ENCODE measurements at places on chromosomes 4 and X.

- no peak for ATAC-seq
Measured at GRCh38 chr4:134627366-134627765, 425.8 kb upstream of the PABPC4L start.

GRCh38 chr4:149584722-149585121, 230.9 kb downstream of the IQCM start:
- no peak for ATAC-seq

DNA sequence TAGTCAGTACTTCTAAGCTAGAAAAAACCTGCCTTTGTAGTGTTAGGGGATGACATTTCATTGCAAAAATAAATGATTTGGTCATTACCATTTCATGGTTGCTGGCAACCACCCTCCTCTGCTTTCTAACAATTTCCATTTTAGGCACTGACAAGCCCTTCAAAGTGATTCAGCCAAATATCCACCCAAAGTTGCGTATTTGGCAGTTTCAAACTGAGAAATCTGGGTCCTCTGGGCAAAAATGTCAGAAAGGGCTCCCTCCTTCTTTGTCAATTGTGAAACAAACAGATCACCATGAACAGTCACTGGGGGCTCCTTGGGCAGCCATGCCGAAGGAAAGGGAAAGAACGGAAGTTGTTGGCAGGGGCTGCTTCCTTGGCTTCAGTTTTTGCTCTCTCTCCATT, 33.0 kb downstream of the PLAC1 start:
- ATAC-seq = no peak

- peak; percentile 95 for ATAC-seq
Measured at GRCh38 chrX:102599084-102599950, at the start of gene ARMCX5. TSS of gene ARMCX5 (plus strand) at chrX:102599515. CDS start at chrX:102602142, 2,627 bp downstream.

DNA sequence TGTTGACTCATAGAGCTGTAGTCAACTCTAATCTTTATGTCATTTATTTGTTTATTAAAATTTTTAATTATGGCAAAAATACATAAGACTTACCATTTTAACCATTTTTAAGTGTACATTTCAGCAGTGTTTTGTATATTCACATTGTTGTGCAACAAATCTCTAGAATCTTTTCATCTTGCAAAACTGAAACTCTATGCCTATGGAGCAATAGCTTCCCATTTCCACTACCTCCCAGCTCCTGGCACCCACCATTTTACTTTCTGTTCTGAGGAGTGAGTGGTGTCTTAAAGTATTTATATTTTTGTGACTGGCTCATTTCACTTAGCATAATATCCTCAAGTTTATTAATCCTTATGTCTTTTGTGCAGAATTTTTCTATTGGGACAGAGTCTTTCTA, 181.0 kb downstream of the GPAT3 start:
- no peak for ATAC-seq

Data from esophagus mucosa (tissue), 1 donor.